Stimulated activated CD8-positive, alpha-beta memory T cell treated with anti-CD3 and anti-CD28 coated beads, Interleukin-7, amount 100 ng/mL, for 24 hours (primary cell): ENCODE measurements at places on chromosomes 2 and 18.
A peak's percentile ranks its signal among the peaks of the same experiment; 100 is the strongest.

DNA sequence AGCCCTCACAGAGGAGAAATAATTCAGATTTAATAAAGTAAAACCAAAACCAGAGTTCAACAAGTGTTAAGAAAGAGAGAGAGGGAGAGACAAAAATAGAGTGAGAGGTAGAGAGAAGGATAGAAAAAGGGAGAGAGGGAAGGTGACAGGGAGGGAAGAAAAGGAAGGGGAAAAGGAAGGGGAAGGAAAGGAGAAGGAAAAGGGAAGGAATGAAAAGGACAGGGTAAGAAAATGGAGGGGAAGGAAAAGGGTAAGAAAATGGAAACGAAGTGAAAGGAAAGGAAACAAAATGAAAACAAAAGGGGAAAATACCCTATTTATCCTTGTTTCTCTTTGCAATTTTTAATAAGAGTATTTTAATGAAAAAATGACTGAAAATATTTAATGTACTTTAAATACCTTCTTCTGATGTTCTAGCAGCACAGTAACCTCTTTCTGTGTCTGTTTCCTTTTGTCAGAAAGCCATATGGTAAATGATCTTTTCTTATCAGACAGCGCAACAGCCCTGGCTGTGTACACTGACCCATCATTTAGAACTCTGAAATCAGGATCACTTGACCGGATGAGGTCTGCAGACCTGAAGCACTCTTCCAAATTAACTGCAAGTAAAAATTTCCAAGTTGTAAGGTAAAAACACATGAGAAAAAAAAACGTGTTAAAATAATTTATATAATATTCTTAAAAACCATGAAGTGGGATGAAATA is 11.8 kb downstream of the DSC3 start:
- DNase-seq: no peak

GRCh38 chr18:57249179-57249578 is 102.3 kb downstream of the BOD1L2 start:
- no peak for DNase-seq

GRCh38 chr2:129713337-129713736 is 266.1 kb upstream of the RAB6C start:
- no peak for DNase-seq

DNA sequence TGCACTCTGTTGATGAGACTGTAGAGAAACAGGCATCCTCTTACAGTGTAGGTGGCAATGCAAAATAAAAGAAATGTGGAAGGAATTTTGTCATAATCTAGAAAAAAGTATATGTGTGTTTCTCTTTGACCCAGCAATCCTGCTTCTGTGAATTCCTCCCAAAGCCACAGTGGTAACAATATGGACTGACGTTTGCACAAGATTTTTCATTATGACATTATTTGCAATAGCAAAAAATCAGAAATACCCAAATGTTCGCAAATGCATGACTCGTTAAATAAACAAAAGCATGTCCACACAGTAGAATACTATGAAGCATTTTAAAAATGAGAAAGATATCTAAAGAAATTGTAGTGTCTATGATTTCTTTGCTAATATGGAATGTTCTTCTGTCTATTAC is 255.2 kb upstream of the NRP2 start:
- no peak for DNase-seq

DNA sequence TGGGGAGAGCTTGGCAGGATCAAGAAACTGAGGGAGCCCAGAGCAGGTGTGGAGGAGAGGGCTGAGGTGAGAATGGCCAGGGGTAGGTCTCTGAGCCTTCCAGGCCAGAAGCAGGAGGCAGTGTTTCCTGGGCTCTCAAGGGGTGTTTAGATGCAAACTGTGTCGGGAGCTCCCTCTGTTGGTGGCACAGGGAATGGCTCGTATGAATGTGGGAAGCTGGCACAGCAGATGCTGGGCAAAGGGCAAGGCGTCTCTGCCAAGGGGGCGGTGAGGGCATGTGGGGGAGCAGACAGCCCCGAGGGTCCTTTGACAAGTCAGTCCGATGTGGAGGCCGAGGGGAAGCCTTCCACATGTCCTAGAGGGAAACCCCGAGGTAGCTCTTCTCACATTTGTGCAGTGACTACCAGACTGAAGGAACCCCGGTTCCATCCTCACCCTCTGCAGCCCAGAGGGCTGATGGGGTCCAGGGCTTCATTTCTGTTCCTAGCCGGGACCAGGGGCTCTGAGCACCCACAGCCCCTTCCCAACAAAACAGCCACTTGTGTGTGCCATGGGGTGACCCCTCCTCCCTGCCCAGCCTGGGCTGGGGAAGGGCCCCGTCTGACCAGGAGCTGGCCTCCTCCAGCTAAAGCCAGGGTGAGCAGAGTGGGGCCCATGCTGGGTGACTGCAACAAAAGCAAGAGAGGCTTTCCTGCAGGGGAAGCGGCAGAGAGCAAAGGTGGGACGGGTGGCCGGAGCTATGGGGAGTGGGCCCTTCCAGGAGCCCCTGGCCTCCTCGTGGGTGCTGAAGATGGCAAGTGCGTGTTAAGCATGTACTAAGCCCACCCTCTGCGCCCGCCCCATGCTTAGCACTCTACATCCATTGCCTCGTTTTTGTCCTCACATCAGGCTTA is 103.4 kb downstream of the SEPTIN10 start:
- DNase-seq: peak; percentile 63

GRCh38 chr2:84885111-84885510 is 4.2 kb upstream of the TRABD2A start:
- no peak for DNase-seq

DNA sequence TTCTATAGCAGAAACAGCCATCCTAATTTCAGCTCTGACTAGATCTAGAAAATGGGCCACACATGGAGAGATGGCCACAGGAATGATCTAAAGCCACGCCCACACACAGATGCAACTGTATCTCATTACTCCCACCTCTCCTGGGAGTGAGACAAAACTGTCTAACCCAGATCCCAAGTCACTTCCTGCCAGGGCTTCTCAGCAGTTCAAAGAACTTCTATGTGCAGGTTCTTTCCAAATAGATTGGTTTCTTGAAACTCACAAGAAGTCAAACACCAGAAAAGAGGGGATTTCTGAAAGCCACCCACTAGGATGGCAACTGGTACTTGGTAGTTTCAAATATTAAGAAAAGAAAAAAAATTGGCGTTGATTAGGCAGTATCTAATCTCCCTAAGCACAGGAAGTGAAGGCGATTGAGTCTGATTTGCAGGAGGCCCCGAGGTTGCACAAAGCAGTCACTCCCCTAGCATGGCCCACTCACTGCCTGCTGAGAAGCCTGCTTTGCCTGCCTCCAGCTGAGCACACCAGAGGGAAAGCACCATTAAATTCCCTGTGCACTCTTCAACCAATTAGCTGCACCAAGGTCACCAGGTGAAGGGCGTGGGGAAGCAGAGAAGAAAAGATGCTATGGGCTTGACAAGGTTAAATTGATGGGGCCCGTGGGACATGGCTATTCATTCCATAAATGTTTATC is 51.1 kb downstream of the PAPOLG start:
- no peak for DNase-seq

DNA sequence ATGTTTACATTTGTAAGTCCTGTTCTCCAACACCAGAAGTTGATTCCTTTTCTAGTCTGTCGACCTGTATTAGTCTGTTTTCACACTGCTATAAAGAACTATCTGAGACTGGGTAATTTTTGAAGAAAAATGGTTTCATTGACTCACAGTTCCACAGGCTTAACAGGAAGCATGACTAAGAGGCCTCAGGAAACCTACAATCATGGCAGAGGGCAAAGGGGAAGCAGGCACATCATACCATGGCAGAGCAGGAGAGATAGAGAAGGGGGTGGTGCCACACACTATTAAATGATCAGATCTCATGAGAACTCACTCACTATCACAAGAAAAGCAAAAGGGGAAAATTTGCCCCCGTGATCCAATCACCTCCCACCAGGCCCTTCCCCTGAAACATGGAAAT is 112.8 kb upstream of the MAP3K20 start:
- no peak for DNase-seq

GRCh38 chr2:178827739-178828485 is 20.7 kb upstream of the TTN start:
- DNase-seq: no peak

- DNase-seq: no peak
Measured at GRCh38 chr2:196413821-196414274, 225.7 kb upstream of the CCDC150 start.

- DNase-seq: no peak
Measured at GRCh38 chr2:3608373-3609278, 13.7 kb downstream of the COLEC11 start.

DNA sequence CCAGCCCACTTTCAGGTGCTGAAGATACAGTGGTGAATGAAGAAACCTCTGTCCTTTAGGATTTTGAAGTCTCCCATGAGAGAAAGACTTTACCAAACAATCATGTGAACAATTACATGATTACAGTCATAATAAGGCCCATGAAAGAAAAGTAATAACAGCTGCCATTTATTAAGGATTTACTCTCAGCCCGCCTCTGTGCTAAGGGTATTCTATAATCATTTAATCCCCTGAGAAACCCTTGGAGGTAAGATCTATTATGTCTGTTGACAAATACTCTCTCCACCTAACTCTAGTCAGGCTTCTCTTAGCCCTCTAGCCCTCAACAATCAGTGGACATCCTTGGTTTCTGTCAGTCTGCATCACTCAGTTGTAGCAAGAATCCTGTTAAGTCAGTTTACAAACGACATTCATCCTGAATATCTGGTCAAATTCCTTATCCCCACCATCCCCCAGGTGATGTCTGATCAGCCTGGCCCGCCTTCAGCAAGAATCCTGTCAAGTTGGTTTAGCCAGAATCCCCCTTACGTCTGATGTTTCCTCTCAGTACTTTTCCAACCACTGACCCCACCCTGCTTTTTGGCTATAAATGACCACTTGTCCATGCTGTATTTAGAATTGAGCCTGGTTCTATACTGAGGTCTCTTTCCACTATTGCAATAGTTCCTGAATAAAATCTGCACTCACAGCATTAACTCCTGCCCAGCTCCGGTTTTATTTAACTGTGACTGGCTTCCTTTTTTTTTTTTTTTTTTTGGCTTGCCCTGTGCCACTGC is 12.2 kb upstream of the SOCS6 start:
- DNase-seq: no peak

DNA sequence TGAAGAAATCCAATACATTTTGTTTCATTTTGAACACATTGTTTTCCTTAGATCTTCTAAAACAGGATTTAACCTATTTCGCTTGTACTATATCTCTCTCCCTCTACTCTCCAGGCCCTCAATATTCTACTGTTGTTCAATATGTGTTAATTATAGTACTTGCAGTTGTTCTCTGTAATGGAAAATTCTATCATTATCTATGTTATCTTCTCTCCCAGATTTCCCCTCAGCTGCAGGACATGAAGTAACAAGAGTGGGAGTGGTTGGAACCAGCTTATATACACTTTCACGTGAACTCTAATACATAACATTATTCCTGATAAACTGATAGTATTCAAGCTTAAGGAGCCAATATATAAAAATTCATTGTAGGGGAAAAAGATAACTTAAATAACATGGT is 7.0 kb upstream of the STRN start:
- no peak for DNase-seq

DNA sequence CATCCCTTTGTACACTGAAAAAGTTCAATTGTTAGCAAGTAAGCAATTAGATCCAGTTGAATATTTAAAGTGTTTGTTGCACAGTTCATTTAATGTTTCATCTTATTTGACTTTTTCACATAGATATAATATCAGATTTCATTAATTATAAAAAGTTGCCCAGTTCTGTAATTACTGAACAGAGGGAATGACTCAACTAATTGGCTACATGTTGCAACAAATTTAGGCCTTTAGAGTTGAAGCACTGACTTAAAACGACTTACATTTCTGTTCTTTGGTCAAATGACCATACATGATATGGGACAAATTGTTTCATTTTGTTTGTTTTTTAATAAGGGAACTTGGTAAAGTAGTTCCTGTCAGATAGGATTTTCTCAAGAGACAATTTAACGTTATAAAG is 68.5 kb upstream of the FAM117B start:
- no peak for DNase-seq

DNA sequence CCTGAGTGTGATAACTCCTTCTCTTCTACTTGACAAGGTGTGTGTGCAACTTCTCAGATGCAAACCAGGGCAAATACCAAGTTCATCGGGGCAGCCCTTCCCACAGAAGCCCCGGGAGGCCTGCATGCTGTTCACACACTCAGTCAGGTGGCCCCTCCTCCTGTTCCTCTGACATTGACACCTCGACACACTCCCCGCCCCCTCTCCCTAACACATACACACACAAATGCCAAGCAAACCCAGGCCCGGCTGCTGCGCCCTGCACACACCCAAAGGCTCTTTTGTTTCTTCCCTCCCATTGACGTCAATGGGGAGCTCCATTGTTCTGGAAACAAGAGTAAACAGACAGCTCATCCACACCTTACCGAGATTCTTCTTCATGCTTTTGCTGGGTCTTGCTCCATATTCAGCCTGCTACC is 1.7 kb upstream of the PER2 start:
- DNase-seq: no peak

- DNase-seq: no peak
Measured at GRCh38 chr2:68799140-68800026, 64.8 kb downstream of the ARHGAP25 start.

DNA sequence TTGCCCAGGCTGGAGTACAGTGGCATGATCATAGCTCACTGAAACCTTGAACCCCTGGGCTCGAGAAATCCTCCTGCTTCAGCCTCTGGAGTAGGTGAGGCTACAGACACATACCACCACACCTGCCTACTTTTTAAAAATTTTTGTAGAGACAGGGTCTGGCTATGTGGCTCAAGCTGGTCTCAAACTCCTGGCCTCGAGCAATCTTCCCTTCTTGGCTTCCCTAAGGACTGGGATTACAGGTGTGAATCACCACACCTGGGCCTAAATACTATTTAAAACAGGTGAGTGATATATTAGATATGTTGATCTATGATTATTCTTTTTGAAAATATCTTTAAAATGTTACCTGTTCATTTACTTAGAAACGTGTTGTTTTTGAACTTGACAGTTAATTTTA is 57.2 kb downstream of the MOGAT1 start:
- no peak for DNase-seq

GRCh38 chr18:48407358-48407757 is 1.8 kb downstream of the ZBTB7C start:
- DNase-seq: no peak

DNA sequence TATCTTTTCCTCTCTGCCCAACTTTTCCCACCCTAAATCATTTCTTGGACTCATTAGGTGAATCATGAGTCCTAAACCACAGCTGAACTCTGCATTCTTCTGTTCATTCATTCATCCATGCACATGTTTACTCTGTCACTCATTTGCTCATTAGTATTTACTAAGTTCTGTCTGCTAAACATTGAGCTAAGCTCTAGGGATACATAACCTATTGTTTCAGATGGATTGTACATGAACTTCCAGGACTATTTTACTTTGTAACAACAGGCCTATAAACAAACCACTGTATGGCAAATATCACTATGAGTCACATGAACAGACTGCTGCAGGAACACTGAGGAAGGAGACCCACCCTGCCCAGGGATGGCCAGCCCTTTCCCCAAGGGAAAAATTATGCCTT is 14.6 kb upstream of the DYNC2LI1 start:
- no peak for DNase-seq

GRCh38 chr2:10036095-10036884 is 7.1 kb upstream of the KLF11 start:
- no peak for DNase-seq

- DNase-seq: no peak
Measured at GRCh38 chr2:64625299-64626145, 28.2 kb downstream of the SERTAD2 start.

- DNase-seq: no peak
Measured at GRCh38 chr18:58499527-58500221, 129.2 kb downstream of the ALPK2 start.
